ENCODE measurements at places on chromosomes 3 and 15.

DNA sequence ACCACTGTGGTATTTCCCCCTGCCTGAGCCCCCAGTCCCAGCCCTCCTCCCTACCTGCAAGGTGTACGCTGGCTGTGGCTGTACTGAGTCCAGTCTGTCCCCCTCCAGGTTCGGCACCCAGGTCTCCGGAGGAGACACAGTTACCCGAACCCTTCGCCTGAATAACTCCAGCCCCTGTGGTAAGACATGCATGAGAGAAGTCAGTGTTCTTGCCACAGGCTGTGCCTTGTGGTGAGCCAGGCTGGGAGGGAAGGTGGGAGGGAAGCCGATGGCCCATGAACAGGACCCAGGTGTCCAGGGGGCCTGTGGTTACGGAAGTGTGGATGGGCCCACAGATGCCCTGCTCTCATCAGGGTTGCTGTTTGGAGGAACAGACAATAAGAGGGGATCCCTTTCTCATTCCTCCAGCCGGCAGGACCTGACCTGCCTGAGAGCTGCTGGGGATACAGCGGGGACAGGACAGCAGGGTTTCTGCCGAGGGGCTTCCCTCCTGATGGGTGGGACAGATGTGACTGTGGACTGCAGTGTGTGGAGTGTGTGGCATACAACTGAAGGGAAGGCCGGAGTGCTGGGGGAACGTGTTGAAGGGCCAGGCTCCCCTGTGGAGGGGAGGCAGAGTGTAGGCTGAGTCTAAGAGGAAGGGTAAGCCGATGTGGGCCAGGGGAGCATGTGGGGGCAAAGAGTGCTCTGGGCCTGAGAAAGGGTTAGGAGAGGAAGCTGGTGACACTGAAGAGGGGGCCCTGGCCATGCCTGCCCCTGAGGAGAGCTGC, 21.9 kb downstream of the ACAA1 start:
- DNase-seq, result no peak

DNA sequence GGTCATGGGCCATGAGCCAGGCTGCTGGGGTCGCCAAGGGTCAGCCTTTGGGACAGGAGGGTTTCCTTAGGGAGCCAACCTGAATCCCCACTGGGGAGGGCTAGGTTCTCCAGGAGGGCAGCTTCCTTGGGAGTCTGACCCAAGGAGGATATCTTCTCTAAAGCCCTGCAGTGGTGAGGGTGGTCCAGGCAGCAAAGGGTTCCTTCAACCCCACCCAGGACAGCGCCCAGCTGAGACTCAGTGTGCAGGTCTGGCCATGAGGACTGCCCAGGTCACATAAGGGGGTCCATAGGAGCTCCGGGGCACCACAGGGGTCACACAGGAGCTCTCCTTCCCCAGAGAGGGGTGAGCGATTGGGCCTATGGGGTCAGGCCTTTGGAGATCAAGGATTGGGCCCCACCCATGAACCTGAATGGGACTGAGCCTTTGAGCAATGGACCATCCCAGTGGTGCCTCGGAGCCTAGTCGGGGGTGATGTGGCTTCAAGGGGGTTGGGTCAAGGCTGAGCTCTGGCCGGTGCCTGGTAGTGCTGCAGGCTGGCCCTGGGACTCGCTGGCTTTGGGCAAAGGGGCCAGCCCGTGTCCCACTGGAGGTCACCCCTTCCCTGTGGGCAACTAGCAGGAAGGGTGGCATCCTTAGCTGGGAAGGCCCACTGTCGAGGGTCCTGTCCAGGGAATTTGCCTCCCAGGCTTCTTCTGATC, 216.5 kb downstream of the SNRPN start:
- no peak for DNase-seq

GRCh38 chr3:185724761-185725160, 100.1 kb downstream of the IGF2BP2 start:
- no peak for DNase-seq

DNA sequence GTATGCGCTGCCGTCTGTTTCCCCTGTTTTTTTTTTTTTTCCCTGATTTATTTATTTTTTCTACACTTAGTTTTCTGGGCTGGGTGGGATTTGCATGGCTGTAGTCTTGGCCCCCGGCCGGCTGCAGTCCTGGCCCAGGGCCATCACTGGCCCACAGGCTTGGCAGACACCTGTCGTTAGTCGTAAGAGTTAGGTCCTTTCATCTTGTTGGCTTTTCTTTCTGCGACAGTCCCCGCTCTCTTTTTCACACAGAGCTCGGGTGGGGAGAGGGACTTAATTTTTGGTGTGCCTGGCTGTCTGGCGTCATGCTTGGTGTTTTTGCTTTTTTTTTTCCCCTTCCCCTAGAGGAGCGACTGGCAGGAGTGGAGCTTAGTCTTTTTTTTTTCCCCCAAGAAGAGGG, 183.4 kb downstream of the KLF13 start:
- no peak for DNase-seq

GRCh38 chr3:45560281-45560971, 34.1 kb upstream of the LIMD1 start:
- DNase-seq, result no peak

DNA sequence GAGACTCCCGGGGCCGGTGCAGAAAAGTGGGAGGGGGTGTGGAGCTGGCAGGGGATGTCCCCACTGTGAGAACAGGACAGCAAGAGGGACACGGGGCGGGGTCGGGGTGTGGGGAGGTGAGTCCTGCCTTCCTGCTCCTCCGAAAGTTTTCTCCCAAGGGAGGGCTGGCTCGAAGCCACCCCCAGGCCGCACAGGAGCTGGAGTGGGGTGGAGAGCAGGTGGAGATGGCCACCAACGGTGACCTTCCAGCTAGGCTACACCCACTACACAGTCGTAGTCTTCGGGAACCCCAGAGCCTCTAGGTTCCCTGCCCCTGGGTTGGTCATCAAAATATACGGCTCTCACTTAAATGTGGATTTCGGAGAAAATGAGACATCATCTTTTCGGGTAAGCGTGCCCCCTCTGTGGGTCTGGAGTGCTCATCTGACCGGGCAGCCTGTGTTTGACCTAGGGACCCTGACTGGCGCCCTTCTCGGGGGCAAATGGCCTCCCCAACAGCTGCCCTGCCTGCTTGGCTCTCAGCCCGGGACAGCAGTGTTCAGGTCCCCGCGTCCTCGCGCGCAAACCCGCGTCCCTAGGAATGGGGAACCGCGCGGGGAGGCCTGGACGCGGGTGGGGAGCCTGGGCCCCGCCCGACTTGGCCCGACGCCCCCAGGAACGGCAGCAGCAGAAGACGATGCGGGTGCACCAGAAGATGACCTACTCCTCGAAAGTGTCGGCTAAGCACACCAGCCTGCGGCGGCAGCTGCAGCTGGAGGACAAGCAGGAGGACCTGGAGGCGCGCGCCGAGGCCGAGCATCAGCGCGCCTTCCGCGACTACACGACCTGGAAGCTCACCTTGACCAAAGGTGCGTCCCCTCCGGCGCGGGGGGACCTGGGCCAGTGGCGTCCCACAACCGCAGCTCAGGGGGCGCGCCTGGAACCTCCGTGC, 21.2 kb downstream of the CFAP100 start:
- no peak for DNase-seq

DNA sequence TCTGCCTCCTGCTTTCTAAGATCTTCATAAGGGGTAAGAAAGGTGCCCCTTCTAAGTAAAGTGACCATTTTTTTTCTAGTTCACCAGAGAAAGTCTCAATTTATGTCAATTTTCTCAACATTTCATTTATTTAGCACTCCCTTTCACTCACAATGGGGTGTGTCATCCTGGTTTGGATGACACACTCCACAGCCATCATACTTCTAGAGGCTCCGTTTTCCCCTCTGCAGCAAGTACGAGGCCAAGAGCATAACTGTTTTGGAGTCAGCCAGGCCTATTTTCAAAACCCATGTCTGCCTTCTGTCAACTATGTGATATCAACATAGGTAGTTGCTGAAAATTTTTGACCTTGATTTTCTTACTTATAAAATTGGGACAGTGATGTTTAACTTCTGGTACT, 703.2 kb downstream of the NLGN1 start:
- no peak for DNase-seq

DNA sequence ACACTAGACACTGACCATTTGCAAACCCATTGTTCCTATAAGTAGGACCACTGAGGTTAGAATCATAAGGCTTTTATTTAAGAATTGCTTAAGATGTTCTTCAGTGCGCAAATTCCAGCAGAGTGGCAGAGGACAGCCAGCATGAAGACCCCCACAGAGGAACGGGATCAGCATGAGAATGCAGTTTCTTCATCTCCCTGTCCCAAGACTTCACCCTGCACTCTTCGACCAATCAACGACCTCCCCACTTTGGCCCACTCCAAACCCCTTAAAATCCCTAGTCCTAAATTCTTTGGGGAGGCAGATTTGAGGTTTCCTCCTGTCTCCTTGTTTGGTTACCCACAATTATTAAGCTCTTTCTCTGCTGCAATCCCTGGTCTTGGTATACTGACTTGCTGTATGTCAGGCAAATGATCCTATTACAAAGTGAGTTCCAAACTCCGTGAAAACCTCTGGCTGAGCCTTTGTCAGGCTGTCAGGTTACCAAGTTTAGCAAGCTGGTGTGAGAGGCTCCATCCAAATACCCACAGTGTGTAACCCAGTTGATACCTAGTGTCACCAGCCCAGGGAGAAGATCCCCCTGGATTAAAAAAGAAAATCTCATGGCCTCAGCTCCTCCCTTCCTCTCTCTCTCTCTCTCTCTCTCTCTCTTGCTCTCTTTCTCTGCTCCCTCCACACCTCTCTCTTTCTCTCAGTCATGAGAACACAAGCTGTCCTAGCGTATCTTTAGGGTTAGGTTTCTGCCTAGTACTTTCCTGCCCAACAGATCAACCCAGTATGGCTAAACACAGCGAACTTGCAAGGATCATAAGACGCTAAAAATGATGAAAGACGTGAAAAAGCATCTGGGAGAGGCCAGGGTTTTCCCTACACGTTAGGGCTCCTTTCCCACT, 15.8 kb upstream of the RBSN start:
- no peak for DNase-seq

DNA sequence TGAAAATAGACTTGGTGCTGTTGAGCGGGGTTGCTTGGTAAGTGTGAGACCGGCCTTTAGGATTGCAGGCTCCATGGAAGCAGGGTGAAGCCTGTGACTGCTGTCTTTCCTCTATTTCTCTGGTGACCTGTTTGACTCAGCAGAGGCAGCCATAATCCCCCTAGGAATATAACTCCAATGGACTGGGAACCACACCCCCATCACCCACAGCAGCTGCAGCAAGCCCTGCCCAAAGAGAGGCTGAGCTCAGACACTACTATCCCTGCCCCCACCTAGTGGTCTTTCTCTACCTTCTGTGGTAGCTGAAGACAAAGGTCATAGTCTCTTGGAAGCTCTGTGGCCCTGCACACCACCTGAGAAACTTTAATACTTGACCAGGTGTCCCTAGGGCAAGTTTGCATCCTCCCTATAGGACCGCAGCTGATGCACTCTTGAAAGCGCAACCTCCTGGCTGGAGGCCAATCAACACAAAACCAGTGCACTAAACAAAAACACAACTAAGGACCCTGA, 133.6 kb upstream of the MRPL3 start:
- DNase-seq, result no peak

GRCh38 chr3:11850003-11850402, 3.3 kb upstream of the TAMM41 start:
- DNase-seq, result no peak

DNA sequence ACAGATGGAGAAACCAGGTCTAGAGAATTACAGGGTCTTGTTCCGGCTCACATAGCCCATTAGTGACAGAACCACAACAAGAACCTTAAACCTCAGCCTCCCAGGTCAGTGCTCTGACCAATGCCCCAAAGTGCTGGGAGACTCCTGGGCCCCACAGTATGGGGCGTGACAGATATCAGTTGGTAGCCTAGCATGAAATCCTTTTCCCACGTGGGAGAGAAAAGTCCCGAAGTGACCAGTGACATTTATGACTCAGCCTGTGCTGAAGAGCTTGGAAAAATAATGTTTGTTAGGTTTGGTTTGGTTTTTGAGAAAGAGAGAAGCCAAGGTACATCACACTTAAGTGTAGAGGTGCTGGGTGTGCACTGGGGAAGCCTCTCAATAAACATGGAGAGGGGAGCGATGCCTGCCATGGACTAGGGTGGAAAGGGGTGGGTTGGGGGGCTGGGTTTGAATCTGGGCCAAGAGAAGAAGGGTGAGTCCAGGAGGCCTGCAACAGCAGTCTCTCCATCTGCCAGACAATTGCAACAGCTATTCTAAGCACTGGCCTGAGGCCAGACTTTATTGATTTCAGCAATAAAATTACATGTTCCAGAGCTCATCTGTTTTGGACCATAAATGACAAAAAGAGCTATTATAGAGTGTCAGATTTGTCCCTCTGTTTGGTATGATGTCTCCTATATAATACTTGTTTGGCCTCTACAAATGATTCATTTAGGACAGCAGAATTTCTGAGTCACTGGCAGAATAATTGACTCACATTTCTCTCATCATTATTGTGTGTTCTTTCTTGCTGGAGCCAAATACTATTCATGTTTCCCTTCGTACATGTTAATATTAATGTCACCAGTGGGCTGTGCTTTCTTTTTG, 43.4 kb downstream of the C2CD4A start:
- DNase-seq, result no peak

- no peak for DNase-seq
Measured at GRCh38 chr15:83484636-83485035, 37.5 kb downstream of the SH3GL3 start.

- DNase-seq, result peak; percentile 2
Measured at GRCh38 chr3:153768561-153769469, 352.4 kb upstream of the ARHGEF26 start.

DNA sequence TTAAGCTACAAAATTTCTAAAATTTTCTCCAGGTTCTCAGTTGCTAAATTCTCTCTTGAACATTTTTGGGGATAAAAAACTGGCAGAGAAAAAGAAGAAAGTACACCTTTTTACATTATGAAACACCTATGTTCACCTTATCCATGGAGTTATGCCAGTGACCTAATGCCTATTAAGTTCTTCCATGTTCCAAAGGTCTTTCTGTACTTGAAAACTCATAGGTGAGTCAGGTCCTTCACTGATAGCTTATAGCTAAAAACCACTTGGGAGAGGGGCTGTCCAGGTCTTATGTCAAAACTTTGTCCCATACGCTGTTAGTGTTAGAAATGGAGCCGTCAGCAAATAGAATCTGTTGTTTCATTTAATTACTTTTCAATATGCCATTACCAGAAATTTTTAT, 487.5 kb upstream of the TPRG1 start:
- no peak for DNase-seq

- DNase-seq, result no peak
Measured at GRCh38 chr3:190012314-190012782, 108.3 kb downstream of the P3H2 start.

DNA sequence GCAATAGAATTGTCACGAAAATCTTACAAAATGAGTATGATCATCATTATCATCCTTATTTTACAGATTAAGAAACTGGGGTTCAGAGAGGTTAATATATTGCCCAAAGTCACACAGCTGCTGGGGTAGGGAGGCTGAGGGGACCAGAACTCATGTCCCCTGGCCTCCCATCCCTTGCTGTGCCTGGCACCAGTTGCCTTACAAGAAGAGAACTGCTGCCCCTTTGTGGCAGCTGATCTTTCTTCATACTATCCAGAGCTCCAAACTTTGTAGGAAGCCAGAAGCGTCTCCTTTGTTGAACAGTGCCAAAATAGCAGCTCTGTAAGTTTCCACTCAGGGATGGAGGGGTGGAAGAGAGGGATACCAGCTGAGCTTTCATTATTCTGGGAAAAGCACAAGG, 236.8 kb upstream of the TBC1D5 start:
- peak; percentile 15 for DNase-seq
